Stimulated activated CD4-positive, alpha-beta T cell treated with anti-CD3 and anti-CD28 coated beads, TNF-alpha, amount 100 ng/mL, for 4 hours (primary cell): ENCODE measurements at places on chromosomes 4 and X.

- DNase-seq: no peak
These were observed 117.1 kb downstream of the SPANXA1 start for GRCh38 chrX:141467442-141467841.

GRCh38 chr4:14952352-14952751 lies 49.9 kb upstream of the CPEB2 start:
- DNase-seq: no peak

GRCh38 chr4:85522836-85523235 lies 47.9 kb downstream of the ARHGAP24 start:
- DNase-seq: no peak

- DNase-seq: no peak
These were observed 151.7 kb upstream of the RPS6KA6 start for GRCh38 chrX:84339507-84340364.

DNA sequence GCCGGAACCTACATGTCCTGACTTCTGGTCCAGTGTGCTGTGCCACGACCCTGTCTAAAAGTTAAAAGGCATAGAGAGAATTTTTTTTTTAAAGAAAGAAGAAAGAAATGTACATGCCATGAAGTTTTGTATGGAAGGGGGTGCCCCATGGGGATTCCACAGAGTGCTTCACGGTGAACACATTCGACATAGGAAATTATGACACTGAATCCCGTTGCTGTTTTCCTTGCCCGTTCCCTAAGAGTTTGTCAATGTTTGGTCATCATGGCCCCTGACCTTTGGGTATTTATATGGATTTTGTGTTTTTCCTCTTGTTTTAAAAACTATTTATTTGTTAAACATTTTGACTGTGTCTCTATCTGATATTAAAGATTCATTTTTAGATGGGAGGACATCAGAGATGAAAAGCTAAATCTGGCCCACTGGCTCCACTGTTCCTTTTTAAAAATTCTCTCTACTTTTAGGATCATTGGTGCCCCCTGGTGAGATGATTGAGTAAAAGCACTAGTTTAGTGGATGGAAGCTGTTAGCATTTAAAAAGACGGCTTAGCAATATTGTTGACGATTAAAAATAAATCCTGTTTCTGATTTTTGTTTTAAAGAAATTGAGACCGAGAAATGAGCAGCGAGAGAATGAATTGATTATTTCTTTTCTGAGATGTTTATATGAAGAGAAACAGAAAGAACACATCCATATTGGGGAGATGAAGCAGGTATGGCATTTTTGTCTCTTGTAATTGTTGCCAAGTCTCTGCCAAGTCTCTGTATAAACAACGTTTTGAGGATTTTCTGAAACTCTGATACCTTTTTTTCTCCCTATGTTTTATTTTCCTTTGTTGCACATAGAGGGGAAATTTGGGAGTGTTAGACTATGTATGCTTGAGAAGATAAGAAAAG lies 75.0 kb downstream of the PTTG2 start:
- DNase-seq: no peak

DNA sequence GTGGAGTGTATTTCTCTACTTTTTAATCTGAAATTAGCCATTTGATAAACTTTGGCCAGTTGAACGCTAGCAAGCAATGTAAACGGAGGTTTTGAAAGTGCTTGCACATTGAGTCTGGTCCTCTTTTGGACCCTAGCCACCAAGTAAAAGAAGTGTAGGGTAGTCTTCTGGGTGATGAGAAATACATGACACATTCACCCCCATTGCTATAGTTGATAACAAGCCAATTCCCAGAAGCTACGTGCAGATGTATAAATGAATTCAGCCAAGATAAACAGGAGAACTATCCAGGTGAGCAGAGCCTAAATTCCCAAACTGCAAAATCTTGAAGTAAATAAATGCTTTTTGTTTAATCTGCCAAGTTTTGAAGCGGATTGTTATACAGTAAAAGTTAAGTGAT lies 965.4 kb upstream of the GRIA3 start:
- DNase-seq: no peak

DNA sequence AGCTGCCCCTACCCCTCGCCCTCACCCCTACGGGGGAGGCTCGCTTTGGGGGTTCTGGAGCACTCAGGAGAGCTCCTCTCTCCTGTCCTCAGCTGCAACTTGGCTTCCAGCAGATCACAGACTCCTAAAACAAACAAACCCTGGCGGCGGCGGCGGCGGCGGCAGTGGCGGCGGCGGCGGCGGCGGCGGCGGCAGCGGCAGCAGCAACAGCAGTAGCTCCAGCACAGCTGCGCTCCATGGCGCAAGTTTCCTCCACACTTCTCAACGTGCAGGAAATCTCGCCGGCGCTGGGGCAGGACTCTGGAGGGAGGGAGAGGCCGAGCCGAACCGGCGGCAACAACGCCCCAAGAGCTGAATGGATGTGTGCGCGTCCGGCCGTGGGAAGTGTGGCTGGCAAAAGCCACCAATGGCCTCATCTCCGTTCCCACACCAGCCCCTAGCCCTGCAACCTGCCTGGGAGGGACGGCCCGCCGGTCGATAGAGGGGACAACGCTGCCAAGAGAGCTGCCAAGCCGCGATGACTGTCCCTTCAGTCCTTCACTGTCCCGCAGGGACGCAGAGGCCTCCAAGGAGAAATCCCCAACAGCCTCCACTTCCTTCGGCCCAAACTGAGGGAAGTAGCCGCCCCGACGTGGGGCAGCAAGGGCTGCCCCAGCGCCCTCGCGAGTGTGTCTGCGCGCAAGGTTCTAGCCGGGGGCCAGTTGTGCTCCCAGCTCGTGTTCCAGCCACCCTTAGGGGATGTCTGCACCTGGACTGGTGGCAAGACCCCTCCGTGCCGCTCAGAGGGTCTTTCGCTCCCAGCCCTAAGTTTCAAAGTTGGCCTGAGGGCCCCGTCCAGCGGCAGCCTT lies 775 bp downstream of the SHROOM4 start:
- DNase-seq: no peak

DNA sequence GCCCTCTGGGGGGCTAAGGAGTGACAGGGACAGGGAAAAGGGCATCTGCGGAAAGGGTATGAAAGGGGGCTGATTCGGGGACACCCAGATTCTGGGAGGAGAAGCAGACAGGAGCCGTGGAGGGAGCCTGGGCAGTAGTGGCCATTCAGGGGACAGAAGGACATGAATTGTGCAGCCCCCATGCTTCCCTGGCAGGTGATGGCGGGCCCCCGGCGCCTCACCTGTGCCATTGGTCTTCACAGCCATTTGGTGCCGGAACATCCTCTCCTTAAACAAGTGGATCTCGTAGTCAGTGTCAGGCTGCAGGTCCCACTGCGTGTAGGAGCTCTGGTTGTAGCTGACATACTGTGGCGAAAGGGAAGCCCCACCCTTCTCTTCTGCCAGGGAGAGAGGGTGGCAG lies 21.9 kb downstream of the L1CAM start:
- DNase-seq: no peak

DNA sequence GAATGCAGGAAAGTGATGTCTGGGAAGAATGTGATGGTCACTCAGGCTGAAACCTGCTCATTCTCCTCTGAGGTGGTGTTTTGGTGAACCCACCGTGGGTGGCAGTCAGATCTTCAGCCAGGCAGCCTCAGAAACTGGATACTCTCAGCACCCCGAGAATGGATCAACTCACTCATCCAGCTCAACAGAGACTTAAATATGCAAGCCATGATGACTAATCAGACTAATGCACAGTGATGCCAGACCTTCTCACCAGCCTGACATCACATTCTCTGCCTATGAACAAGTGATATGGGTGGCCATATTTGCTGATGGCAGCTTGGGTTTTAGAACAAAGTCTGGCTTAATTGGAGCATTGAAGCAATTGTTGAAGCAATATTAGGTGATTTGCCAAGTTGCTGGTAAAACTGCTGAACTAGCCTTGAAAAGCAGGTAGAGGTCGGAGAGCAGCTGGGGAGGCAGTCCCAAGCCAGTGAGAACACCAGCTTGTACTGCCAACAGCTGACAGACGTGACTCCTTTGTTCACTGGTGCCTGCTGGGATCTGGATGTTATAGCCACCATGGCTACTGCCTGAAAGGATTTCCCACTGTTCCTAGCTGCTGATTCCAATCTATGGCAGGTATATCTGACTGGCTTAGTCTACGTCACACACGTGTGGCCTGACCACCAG lies 608.1 kb downstream of the MID1IP1 start:
- DNase-seq: no peak

- DNase-seq: no peak
These were observed 753.1 kb upstream of the FRG1 start for GRCh38 chr4:189187531-189188052.

- no peak for DNase-seq
These were observed 292.4 kb upstream of the PITX2 start for GRCh38 chr4:110915301-110915700.

DNA sequence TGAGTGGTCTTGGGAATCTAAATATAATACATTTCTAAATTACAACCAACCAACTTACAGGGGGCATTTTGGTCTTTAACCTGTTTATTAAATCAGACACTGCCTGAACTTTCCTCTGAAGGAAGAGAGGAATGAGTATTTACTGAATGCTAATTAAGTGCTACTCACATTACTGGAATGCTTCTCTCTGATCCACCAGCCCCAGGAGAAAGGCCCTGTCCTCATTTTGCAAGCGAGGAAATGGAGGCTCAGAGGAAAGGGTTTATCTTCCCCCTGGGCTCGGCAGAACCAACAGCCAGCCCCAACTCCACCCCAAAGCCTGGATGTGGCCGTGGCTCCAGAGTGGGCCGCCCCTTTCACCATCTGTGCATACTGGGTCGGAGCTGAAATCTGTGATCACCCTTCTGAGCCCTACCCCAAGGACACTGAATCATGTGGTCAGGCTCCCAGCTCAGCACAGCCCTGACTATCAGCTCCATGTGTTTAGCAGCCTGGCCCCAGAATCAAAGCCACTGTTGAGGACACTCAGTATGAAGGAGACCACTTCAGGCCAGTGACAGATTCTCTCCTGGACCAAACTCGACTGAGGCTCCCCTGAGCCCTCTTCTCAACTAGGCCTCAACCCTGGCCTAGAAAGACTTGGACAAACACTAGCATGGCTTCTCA lies 56.7 kb upstream of the ENPP6 start:
- DNase-seq: no peak

GRCh38 chr4:13642170-13642950 lies 14.8 kb upstream of the BOD1L1 start:
- no peak for DNase-seq

- no peak for DNase-seq
These were observed 65.5 kb upstream of the TRIM2 start for GRCh38 chr4:153138736-153139135.

DNA sequence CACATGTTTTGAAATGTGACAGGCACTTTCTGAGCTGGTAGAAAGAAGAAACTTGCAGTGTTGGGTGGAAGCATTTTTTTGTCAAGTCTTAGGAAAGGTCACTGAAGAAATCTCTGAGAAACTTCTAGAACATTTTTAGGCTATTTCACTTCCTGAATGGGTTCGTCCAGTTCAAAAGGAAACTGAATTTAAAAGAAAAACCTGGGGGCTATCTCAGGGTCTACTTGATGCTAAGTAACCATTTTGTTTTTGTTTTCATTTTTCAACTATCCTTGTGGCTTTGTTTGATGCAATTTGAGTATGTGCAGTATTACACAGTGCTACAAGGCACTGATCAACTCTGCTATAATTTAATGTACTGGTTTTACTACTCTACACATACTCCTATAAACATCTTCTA lies 34.0 kb upstream of the AMOT start:
- no peak for DNase-seq

- no peak for DNase-seq
These were observed 5.9 kb upstream of the F11 start for GRCh38 chr4:186260117-186260503.

- DNase-seq: no peak
These were observed 6.2 kb upstream of the OSTC start for GRCh38 chr4:108644237-108644636.

- DNase-seq: no peak
These were observed 64.3 kb downstream of the PDLIM5 start for GRCh38 chr4:94516067-94516466.

DNA sequence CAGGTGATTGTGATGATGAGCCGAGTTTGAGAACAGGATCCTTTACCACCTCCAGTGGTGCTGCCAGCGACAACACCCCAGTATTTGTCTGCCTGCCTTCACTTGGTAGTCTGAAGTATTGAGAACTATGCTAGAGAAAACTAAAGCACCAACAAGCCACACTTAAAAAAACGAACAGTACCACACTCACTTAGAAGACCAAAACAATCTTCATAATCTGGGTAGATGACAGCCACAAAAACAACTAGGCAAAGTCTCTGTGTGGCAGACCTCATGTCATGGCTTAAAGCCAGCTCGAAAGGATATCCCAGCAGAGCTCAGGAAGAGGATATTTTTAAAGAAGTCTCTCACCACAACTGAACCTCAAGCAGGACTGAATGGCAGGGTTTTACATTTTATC lies 236.0 kb downstream of the GPC3 start:
- DNase-seq: no peak

DNA sequence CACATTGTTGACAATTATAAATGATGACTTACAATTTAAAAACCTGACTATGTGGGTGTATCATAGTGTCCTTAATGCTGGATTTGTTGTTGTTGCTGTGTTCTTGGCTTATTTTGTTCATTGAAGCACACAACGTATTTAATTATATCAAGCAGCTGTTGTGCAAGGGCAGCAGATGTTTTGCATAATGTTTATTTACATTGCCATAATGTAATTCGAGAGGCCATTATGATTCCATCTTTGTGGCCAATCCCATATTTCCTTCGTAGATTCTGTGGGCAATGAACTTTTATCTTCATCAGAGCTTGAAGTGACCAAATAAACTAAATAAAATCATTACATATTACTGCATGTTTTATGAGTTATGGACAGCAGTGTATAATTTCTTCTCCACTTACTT lies 422.6 kb upstream of the GALNTL6 start:
- no peak for DNase-seq

- DNase-seq: no peak
These were observed 39.2 kb upstream of the PLS3 start for GRCh38 chrX:115521741-115522140.

DNA sequence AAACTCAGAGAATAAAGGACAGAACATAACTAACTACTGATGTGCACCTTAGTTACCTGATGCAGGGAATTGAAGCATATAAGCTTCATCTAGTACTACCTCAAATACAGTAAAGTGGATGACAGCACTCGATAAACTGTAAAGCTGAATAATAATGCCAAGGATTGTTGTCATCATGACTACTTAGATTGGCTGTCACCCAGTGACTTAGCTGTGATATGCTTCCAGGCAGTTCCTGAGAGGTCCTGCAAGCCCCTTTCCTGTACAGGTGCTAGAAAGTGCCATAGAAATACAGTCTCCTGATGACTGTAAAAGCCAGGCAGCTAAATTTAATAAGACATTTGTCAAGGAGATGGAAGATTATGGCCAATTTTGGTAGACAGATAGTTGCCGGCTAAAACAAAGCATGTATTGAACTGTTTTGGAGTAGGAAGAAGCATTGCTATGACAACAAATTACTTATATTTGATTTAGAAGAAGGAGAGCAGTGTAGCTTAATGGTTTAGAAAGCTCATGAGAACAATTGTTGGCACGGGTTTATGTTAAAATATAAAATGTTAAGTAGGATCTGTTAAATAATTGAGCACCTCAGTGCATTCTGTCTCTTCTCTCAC lies 29.7 kb downstream of the TMEM164 start:
- DNase-seq: no peak

GRCh38 chr4:183289688-183290087 lies 30.4 kb downstream of the CLDN22 start:
- DNase-seq: no peak
